ENCODE measurements at places on chromosomes 1 and 21.

- no peak for DNase-seq
Measured at GRCh38 chr1:52633291-52633754, 355 bp downstream of the SHISAL2A start.

- DNase-seq = no peak
Measured at GRCh38 chr1:56788102-56788501, 31.1 kb downstream of the FYB2 start.

DNA sequence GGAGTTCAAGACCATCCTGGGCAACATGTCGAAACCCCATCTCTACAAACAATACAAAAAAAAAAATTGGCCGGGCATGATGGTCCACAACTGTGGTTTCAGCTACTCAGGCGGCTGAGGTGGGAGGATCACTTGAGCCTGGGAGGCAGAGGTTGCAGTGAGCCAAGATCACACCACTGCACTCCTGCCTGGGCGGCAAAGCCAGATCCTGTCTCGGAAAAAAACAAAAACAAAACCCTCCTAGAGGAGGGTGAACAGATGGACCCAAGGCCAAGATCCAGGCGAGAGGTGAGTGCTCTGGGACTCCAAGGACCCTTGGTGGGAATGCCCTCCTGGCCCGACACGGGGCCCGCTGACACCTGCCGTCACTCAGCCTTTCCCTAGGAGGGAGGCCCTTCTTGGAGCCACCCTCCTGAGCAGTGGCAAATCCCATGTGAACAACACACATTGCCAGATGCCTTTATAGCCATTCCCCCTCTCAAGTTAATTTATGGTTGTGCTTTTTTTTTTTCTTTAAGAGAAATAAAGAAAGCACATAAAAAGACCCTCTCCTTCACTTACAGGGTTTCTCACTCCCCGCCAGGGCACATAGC is 380 bp downstream of the TFF2 start:
- no peak for DNase-seq

DNA sequence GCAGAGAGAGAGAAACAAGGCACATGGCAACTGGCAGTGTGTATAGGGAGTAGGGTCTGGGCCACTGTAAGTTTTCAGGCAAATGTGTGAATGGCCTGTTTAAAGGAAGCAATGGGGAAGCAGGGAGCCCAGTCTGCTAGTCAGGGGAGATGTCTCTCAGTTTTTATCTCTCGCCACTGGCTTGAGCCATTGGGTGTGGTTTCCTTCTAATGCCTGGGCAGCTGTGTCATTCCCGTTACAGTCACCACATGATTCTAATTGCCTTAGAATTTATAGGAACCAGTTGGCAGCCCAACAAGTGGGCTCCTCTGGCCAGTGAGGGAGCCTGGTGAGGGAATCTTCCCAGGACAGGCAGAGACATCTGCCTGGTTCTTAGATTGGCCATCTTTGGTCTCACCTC is 182.4 kb downstream of the DISC1 start:
- peak; percentile 93 for DNase-seq

GRCh38 chr1:26459148-26459547 is 13.1 kb upstream of the HMGN2 start:
- no peak for DNase-seq

- no peak for DNase-seq
Measured at GRCh38 chr1:115351143-115351542, 13.1 kb upstream of the NGF start.

DNA sequence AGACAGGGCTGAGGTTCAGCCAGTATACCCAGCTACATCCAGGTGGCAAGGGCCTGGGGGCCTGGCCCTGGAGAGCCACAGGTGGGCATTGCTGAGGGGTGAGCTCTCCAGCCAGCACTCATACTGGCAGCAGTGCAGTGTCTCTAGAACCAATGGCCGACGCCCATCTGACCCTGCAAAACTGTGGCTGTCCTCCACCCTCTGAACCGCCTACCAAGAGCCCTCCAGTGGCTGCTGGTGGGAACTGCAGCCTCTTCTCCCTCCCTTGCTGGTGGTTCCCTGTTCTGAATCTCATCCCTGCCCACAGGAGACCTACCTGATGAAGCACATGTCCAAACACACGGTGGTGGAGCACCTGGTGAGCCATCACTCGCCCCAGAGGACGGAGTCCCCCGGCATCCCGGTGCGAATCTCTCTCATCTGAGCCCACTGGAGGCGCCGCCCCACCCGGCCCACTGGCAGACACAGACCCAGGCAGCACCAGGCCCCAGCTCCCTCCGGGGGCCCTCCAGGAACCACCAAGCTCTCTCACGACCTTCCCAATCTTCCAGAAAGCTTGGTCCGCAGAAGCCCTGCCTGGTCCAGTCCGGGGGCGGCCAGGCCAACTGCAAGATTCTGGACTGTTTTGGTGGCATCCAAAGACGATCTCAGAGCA is 22.1 kb downstream of the A3GALT2 start:
- DNase-seq = peak; percentile 84

DNA sequence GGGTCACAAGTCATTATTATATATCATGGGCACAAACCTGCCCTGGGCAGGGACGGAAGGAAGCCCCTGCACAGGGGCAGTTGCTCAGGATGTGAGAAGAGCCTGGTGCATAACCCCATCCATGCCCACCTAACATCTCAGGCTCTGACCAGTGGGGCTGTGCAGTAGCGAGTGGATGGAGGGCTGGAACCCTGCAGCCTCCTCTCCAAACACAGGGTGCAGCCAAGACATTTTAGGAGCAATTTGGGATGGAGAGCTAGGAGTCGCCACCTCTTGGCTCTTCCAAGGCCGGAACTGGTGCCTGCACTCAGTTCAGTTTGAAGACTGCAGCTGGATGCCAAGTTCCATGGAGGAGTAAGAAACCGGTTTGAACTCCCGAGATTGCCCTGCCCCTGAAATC is 2.8 kb downstream of the MX1 start:
- DNase-seq = no peak

DNA sequence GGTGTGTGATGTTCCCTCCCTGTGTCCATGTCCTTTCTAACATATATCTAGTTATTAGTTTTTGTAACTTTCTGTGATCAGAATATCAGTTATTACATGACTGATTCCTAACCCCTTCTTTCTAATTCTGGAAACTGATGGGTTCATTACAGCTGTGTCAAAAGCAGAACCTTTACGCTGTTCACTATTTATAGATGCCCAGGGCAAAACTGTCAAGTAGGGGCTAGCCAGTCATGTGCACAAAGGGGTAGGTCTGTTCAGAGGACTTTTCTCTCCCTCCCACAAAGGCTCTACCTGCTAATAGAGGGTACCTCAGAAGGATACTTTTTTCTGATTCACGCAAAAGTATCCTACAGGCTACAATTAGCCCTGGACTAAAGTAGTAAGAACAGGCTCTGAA is 79.2 kb downstream of the NRDC start:
- no peak for DNase-seq

- DNase-seq = peak; percentile 79
Measured at GRCh38 chr1:196997423-196997822, 20.1 kb downstream of the CFHR5 start.

GRCh38 chr1:236627727-236628408 is 23.6 kb upstream of the HEATR1 start:
- no peak for DNase-seq

GRCh38 chr1:24776821-24777220 is 31.6 kb downstream of the CLIC4 start:
- DNase-seq = no peak

GRCh38 chr1:91877574-91878208 is 8.3 kb downstream of the TGFBR3 start:
- DNase-seq = no peak

DNA sequence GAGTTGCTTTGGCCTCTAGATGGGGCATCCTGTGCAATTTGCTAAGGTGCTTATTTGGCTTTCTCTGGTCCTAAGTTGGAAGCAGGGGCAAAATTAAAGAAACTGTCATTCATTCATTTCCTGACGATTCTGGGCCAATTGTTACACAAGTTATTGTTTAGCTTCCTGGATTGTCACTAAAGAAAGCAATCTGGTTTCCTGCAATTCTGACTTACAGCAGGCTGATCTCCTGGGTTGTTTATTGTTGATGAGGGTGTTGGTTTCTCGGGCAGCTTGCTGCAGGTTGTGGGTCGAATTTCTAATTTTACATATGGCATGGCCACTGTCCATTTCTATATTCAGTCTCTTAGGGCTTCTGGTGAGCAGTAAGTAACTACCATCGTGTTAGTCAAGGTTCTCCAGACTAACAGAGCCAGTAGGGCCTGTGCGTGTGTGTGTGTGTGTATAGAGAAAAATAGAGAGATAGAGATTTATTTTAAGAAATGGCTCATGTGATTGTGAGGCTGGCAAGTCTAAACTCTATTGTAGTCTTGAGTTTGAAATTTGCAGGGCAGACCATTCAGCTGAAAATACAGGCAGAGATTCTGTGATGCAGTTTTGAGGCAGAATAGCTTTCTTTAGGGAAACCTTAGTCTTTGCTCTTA is 30.4 kb downstream of the CTH start:
- DNase-seq = no peak

- no peak for DNase-seq
Measured at GRCh38 chr21:15638856-15639549, 90.8 kb upstream of the USP25 start.

- no peak for DNase-seq
Measured at GRCh38 chr1:208737161-208737560, 493.0 kb upstream of the PLXNA2 start.

GRCh38 chr1:39407510-39407895 is 83.9 kb upstream of the BMP8A start:
- no peak for DNase-seq

GRCh38 chr1:70202173-70202758 is 3.1 kb downstream of the LRRC40 start:
- no peak for DNase-seq

GRCh38 chr1:164772635-164773034 is 213.7 kb downstream of the PBX1 start:
- DNase-seq = peak; percentile 83

GRCh38 chr21:25637851-25638659 is 1.0 kb upstream of the JAM2 start:
- DNase-seq = no peak

DNA sequence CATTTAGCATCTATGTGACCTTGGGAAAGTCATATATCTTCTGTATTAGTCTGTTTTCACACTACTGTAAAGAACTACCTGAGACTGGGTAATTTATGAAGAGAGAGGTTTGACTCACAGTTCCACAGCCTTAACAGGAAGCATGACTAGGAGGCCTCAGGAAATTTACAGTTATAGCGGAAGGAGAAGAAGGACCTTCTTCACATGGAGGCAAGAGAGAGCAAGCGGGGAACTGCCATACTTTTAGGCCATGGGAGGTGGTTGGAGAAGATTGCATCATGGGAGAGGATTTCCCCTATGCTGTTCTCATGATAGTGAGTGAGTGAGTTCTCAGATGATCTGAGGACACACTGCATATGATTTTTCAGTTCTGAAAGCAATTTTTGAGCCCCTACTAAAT is 87.9 kb downstream of the CLEC20A start:
- no peak for DNase-seq

DNA sequence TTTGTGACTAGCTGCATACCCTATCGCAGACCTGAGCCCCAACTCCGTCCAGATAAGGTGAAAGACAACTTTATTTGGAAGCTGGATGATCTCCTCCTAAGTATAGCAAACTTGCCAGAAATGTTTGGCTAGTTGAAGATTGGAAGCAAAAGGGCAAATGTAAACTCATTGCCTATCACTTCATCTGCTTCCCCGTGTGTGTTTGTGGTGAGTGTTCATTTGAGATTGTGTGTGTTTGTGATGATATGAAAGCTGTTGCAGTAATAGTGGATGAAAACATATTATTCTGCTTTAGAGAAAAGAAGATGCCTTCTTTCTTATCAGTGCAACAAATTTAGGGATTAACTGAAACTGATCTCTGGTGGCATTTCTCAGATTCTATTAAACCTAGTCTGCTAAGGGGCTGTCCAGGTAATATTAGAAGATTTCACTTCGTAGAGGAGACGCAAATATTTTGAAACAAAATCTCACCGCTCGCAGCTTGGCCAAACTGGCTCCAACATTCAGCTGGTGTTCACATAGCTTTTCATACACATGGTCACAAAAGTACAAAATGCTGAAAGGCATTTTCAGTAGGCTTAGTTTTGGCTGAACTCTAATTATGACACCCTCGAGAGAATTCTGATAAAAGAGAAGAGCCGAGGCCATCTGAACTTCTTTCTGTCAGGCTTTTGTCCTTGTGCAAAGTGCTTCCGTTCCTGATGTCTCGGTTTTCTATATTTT is 1.1 kb downstream of the TBX19 start:
- no peak for DNase-seq

GRCh38 chr1:143584508-143584907 is 387.3 kb downstream of the FAM72C start:
- DNase-seq = no peak

DNA sequence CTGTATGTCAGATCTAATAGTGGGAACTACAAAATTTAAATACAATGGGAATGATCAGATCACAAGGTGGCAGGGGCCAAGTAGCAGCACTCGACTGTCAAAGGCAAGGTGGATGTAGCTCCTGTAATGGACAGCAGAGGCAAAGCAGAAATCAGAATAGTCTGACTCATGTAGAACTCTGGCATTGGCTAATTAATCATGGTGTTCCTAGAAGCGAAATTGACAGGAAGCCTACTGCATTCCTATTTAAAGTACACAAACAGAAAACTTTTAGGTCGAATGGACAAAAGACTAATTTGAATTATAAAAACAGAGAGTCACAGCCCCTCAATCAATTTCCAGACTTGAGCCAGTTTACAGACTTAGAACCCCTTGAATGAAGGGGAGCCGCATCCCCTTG is 17.4 kb upstream of the IL12RB2 start:
- no peak for DNase-seq

GRCh38 chr1:75693551-75693950 is 31.0 kb upstream of the ACADM start:
- no peak for DNase-seq

- DNase-seq = no peak
Measured at GRCh38 chr1:32353431-32353830, 8.9 kb downstream of the FAM229A start.

DNA sequence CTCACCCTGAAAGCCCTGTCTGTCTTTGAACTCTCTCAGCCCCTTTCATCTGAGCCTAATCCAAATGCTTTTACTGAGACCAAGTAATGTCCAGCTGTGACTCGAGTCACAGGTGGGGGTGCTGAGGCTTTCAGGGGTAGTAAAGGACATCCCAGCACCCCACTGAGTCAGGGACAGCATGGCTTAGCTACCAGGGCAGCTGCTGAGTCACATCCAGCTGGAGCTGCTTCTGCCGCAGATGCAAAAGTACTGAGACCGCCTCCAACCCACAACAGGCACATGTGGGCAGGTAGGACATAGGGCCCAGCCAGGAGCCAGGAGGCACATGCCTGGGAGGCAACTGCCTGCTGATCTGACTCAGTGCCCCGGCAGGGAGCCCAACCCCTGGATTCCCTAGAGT is 6.7 kb upstream of the VSIG8 start:
- DNase-seq = peak; percentile 69

DNA sequence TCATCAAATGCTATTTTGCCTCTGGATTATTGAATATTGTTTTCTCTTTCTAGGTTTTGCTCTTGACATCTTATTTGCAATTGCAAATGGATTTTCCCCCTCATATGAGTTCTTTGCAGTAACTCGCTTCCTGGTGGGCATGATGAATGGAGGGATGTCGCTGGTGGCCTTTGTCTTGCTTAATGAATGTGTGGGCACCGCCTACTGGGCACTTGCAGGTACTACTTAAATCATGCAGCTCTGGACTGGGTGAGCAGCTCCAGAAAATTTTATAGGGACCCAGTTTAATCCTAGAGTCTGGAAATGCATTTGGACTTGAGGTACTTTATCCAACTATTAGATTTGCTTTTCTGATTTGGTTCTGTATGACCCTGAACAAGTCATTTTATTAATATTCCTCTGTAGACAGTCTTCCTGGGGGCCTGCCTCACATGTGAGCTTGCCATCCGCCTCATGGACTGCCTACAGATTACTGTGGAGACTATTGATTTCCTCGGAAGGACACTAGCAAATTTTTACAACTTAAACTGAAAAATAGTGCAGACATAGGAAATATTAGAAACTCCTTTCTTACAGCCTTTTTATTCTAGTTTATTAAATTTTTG is 44.5 kb downstream of the SLC22A15 start:
- peak; percentile 60 for DNase-seq
